ENCODE measurements at places on chromosomes 5 and 9. TPM values are rescaled to one million over a fixed set of nuclear protein-coding genes. Genes with fewer than 3 reads are reported as not detected.

Gene PPP3R2
- total RNA-seq: not detected

Gene ACTBL2
- total RNA-seq: not detected

Gene TMEFF1
- 0.21 TPM for total RNA-seq

Gene CCDC152
- total RNA-seq: 0.21 TPM

Gene TOPORS
- total RNA-seq: 55.4 TPM

Gene C5orf63
- 4.0 TPM for total RNA-seq

Gene AUH
- total RNA-seq: 28.0 TPM

Gene RASGEF1C
- not detected for total RNA-seq

Gene CDH18
- under 0.01 TPM for total RNA-seq

Gene DEPDC1B
- 1.3 TPM for total RNA-seq

Gene SPATA31A3
- total RNA-seq: not detected

Gene LRRC70
- 1.9 TPM for total RNA-seq

Gene ADAMTS16
- not detected for total RNA-seq
